ENCODE measurements at places on chromosomes 13 and 19.

DNA sequence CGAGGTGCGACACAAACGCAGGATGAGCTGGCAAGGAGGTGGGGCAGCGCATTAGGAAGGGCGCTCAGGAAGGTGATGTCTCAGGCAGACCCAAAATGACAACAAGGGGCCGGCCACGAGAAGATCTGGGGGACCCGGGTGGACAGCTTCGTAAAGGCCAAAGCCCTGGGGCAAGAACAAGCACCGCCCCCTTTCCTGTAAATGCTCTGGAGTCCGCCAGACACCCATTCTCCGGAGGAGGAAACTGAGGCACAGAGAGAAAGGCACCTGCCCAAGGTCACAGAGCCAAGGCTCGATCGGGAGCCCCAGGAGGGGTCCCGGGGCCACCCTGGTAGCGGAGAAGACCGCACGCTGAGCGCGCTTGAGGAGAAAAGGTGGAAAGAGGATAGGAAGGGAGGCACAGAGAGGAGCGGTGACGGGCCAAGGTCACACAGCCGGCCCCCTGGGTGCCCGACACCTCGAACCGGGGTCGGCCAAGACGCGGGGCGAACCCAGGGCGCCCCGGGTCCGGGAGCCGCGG is 571 bp downstream of the SAFB2 start:
- no peak for DNase-seq

DNA sequence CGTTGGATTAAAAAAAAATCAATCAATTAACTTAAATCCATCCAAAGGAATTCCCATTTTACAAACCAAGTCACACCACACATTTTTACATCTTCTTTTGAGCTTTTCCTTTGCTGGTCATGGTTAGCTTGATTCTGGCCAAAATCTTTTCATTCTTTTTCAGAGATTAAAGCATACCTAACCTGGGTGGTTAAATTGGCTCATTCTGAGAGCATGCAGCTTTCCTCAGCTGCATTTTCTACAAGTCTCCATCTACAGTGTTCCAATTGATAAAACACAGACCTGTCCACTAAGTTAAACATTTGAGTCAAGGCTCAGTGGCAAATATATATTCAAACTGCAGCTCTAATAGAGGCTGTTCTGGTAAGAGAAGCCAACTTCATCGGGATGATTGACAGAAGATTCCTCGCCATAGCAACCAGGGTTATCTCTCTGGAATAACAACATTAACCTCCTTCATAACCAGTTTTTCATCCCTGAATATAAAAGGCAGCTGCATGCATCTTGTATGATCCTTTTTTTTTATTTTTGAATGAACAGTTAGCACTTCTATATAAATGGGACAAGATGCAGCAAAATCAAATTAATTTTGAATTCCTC is 106.2 kb downstream of the DNAJC15 start:
- no peak for DNase-seq

GRCh38 chr19:45296355-45296754 is 26.3 kb downstream of the CKM start:
- DNase-seq: no peak

GRCh38 chr13:110610955-110611595 is 4.3 kb upstream of the NAXD start:
- DNase-seq: no peak

DNA sequence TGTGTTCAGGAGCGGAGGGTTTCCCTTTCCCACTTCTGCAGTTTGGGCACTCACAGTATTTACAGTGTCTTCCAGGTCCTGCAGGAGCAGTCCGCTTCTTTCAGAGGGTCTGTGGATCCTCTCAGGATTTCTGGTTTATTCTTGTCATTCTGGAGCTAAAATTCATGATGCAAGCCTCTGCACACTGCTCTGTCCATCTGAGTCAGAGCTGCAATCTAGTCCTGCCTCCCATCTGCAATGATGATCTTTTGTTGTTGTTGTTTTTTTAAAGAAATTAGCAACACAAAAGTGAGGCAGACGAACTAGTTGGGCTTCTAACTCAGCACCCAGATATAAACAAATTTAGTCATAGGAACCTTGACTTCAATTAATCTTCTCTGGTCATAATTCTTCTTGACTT is 86.5 kb downstream of the DLEU7 start:
- no peak for DNase-seq

DNA sequence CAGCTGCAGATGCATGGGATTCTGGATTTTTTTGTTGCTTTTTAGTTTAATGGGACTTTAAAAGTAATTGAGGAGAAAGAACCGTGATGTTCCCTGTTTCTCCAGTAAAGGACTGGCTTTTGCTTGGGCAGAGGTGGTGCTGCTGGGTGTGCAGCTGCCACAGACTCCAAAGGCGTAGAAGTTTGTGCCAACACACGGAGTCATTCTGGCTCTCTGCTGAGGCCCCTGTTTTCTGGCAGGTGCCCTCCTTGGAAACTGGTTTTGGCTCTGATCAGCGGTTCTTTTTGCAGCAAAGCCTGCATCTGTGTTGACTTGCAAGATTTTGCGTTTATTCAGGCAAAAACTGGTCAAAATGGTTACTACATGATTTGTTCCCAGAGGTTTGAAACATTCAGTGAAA is 16.0 kb upstream of the QTRT1 start:
- DNase-seq: no peak

DNA sequence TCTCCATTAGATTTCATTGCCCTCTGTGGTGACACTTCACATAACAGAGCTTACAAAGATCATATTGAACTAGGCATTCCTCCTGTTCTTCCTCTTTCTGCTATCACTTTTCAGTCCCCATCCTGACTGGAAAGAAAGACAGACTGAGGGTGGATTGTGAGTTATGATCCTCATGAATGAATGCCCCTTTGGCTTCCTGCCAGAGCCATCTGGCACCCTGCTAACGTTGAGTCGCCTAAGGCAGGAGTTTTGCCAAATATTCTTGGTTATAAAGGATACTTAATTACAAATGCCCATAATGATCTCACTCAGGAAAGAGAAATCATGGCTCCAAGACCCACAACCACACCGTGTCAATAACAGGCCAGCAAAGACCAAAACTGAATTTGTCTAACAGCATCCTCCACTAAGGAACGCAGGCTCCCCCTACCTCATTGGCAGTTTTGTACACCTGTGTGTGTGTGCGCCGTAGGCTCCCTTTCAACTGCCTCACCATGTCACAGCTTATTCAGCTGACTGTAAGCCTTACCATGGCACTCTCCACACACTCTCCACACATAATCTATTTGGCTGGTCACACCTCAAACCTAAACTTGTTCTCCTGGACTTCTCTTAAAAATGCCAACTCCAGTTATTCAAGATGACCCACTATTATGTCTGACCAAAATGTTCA is 15.5 kb downstream of the ZNF211 start:
- no peak for DNase-seq

DNA sequence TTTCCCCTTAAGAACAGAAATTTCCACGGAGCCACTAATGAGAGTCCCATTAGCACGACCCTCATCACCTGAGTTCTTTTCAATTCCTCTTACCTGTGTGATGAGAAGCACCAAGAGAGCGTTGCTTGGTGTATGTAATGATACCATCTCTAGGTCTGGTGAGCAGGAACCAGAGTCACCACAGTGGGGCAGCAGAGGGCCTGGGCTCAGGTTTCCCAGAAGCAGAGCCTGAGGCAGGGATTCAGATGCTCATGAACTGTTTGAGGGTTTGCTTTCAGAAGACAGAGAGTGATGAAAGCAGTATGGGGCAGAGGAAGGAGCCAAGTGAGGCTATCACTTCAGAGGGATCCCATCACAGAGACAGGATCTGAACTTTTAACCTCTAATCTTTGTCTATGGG is 3.1 kb upstream of the PTPRH start:
- peak; percentile 52 for DNase-seq

DNA sequence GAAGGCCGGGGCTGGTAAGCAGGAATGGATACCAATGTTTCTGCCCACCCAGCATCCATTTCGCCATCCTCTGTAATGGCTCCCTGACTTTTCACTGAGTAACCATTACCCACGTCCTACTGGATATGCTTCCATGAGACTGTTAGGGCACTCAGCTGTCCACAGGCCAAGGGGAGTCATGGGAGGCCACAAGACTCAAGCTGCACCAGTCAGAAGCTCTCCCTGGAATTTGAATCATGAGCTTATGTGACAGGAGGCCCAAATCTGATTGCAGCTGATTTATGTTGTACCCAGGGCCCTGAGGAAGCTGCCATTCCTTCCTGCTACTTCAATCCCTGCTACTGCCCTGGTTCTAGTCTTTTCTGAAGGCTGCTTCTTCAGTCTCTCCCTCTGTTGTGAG is 28.3 kb downstream of the DEDD2 start:
- no peak for DNase-seq

GRCh38 chr19:49475995-49476880 is 2.2 kb downstream of the FLT3LG start:
- DNase-seq: peak; percentile 78

GRCh38 chr19:40414542-40415535 is 1.7 kb upstream of the PRX start:
- DNase-seq: no peak

DNA sequence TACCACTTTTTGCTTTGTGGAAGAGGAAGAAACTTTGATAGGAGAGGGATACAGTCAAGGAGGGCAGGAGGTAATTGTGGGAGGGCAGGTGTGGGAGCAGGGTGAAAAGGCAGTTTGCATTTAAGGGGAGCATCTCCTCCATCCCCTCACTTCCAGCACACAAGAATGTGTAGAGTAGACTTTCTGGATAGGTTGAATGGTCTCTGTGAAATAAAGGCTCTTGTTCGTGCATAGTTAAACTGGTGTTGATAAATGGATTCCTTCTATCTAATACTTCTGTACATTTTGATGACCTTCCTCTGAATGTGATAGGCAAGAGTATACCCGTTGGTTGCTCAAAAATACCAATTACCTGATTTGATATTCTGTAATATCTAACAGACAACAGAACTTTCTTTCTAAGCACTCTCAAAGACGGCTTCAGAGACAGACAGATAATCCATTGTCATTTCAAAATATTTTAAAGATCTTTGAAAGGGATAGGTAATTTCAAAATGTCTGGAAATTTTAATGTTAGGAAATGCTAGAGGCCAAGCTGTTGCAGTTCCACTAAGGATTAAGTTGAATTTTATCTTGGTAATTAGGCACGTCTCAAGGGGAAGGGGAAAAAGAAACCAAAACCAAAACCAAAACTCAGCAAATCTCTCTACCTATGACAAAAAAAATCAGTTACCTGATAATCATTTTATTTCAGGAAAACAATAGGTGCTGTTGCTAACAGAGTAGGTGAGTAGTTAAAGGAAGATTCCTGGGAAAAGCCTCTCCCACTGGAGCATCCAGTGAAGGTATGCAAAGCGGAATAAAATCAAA is 302.6 kb downstream of the COG6 start:
- peak; percentile 34 for DNase-seq

- no peak for DNase-seq
Measured at GRCh38 chr13:41785402-41786172, 175.3 kb downstream of the VWA8 start.

GRCh38 chr19:17389957-17390664 is 3.9 kb downstream of the CCDC194 start:
- no peak for DNase-seq

- peak; percentile 89 for DNase-seq
Measured at GRCh38 chr19:31214086-31214485, 135.2 kb downstream of the TSHZ3 start.

GRCh38 chr13:37303606-37304005 is 198.1 kb upstream of the CSNK1A1L start:
- DNase-seq: no peak

GRCh38 chr13:106753251-106753650 is 185.3 kb upstream of the ARGLU1 start:
- no peak for DNase-seq

DNA sequence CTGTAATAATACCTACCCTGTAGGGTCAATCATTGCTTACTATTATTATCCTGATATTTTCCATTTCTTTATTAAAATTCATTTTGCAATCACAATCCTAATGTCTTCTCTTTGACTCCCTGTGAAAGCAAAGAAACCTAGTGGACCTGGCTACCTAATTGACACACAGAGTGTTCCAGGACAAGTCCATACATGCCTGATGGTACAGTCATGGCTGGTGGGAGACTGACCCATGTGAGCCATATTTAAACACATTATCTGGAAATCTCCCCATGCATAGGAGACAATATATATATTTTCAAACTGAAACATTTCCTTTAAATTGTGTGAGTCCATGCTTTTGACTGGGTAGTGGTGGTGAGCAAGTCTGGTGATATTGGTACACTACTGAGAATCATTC is 230.6 kb upstream of the DACH1 start:
- no peak for DNase-seq

DNA sequence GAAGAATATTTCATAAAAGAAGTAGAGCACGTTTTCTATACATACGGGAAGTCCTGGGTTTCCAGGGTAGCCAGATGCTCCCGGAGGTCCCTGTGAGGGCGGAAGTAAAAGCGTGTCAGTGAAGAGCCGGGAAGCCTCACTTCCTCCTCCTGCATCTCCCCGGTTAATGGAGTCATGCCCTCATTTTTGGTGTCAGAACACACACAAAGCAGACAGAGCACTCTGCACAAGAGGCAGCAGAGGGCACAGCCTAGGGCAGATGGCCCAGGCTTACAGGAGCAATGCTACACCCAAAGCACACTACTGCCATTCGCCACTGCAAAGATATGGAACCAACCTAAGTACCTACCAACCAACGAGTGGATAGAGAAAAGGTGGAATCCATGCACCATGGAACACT is 94.4 kb downstream of the COL4A1 start:
- no peak for DNase-seq

GRCh38 chr19:8367327-8368001 is 3.5 kb downstream of the ANGPTL4 start:
- DNase-seq: no peak

DNA sequence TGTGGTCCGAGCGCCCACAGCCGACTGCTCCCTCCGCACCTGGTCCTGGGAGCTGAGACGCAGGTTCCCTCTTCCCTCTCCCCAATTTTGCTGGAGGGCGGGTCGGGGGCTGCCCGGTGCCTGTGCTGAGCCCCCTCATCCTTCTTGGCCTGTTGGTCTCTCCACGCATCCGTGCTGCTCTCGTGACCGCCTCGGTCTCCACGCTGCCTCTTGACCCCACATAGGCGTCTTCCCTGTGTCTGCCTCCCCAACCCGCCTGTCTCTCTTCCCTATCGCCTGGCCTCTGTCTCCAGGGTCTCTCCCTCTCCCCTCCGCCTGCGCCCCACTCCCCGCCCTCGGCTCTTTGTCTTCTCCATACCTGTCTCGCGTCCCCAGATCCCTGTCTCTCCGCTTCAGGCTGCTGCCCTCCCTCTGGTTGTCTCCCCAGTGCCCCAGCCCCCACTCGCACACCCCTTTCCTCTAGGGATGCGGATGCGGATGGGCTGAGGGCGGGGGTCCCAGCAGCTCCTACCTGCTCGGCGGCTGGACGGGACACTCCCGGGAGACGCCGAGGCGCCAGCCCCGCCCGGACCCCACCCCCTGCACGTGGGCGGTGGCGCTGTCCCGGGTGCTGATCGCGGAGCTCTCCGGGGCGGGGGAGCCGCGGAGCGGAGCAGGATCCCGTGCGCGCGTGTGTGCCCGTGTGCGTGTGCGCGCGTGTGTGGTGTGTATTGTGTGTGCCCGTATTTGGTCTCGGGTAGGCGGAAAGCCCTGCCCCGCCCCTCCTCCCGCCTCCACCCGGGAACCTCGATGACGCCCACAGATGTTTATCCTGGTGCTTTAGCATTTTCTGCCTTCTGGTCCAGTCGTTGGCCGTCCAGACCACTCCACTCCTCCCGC is at the start of gene SYT5:
Gene SYT5, minus strand, starts transcription at position 684 of the 879 bp plus-strand sequence. CDS start 1,248 bp downstream, outside the sequence.
- peak; percentile 63 for DNase-seq
